ENCODE measurements at places on chromosomes 6 and 20. TPM values are rescaled to one million over a fixed set of nuclear protein-coding genes. Genes with fewer than 3 reads are reported as not detected.

GRCh38 chr20:47349365-47350180, 6.9 kb downstream of the ZMYND8 start:
- no peaks in the 10 kb centered on the region for H3K27me3 ChIP-seq
- no peak for DNase-seq
- peaks cover 82% of the 10 kb centered on the region for H3K4me1 ChIP-seq
- H3K27ac ChIP-seq, result peak overlapping the region; percentile 96
- no peak overlapping the region for H3K4me3 ChIP-seq

TNNC2 gene
- total RNA-seq, result 2.8 TPM

OLIG3 gene
- not detected for total RNA-seq

DNA sequence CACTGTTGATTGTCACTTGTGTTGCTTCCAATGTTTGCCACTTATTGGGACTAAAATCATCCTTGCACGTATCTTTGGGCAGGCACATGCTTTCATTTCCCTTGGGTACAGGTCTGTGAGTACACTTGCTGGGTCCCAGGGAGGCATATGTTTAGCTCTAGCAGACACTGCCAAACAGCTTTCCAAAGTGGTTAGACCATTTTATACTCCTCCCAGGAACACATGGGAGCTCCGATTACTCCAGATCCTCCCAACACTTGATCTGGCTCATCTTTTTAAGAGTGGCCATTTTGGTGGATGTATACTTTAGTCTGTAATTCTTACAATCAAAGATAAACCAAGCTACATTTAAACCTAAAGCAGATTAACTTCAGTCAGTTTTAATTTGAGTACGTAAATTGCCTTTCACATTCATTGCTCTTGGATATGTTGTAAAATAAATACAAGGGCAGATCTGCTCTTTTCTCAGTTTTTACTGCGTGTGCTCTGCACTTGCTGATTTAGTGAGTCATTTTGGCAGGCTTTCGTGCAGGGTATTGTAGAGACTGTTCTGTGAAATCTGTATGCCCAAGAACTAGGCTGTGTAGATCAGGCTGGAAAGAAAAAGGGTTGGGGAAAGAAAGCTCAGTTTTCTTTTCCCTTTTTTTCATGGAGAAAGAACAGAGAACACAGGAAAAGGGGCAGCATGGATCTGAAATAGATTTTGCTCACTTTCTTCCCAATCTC, 19.5 kb downstream of the SLC22A1 start:
- H3K27me3 ChIP-seq, result no peaks in the 10 kb centered on the region
- peak overlapping the region; percentile 74 for H3K27ac ChIP-seq
- H3K4me3 ChIP-seq, result no peak overlapping the region
- no peaks in the 10 kb centered on the region for H3K36me3 ChIP-seq

EIF6 gene
- 77.3 TPM for total RNA-seq

MEI4 gene
- 0.24 TPM for total RNA-seq

RNGTT gene
- 10.4 TPM for total RNA-seq

- no peaks in the 10 kb centered on the region for H3K27me3 ChIP-seq
- DNase-seq, result no peak
- no peak overlapping the region for H3K4me3 ChIP-seq
- H3K36me3 ChIP-seq, result no peaks in the 10 kb centered on the region
Measured at GRCh38 chr20:48281501-48281900, 496.2 kb upstream of the SULF2 start.

- H3K4me1 ChIP-seq, result peaks cover under 1% of the 10 kb centered on the region
- no peaks in the 10 kb centered on the region for H3K27me3 ChIP-seq
- peak within 1 kb of the TSS; percentile 65 for H3K27ac ChIP-seq
- H3K4me3 ChIP-seq, result no peak within 1 kb of the TSS
- no peaks in the 10 kb centered on the region for H3K36me3 ChIP-seq
Measured at GRCh38 chr6:31575335-31575901, at the start of gene TNF. Gene TNF, plus strand, starts transcription at chr6:31575565. Its CDS starts 177 bp downstream, at chr6:31575742.

KCNQ5 gene
- total RNA-seq, result 0.10 TPM

EPB41L2 gene
- 101 TPM for total RNA-seq
